HTR-8/SVneo (cell line): ENCODE measurements at places on chromosomes 1 and 21.

- DNase-seq = no peak
Observed at GRCh38 chr1:56255516-56256152, 323.7 kb downstream of the PLPP3 start.

DNA sequence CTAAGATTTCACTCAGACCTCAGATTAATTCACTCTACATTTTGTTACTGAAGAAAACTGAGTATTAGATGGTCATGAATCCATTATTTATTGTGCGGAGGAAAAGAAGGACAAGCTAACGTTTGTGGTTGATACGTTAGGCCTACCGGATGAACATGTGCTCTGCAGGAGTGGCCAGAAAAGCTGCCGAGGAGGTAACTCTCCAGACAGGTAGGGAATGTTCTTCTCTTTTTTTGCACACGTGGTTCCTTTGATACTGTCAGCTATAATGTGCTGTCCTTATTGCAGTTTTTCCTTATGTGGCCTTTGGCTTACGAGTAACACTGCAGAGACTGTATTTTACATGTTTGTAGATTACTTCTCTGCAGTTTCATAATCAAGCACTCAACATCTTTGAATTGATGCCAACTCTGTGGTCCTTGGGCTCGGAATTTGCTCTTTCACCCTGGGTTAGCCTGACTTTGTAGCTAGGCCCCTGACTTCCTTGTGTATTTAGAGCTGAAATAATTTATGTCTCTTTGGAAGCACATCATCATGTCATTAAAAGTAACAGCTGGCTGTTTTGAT lies 13.6 kb downstream of the MTR start:
- no peak for DNase-seq

DNA sequence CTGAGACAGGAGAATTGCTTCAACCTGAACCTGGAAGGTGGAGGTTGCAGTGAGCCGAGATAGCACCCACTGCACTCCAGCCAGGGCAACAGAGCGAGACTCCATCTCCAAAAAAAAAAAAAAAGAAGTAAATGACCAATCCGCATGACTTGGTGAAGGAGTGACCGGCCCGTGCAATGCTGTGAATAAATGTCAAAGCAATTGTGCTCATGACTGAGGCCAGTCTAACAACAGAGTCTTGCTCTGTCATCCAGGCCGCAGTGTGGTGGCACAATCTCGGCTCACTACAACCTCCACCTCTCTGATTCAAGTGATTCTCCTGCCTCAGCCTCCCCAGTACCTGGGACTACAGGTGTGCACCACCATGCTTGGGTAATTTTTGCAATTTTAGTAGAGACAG lies 27.8 kb upstream of the SLC19A1 start:
- DNase-seq = no peak

DNA sequence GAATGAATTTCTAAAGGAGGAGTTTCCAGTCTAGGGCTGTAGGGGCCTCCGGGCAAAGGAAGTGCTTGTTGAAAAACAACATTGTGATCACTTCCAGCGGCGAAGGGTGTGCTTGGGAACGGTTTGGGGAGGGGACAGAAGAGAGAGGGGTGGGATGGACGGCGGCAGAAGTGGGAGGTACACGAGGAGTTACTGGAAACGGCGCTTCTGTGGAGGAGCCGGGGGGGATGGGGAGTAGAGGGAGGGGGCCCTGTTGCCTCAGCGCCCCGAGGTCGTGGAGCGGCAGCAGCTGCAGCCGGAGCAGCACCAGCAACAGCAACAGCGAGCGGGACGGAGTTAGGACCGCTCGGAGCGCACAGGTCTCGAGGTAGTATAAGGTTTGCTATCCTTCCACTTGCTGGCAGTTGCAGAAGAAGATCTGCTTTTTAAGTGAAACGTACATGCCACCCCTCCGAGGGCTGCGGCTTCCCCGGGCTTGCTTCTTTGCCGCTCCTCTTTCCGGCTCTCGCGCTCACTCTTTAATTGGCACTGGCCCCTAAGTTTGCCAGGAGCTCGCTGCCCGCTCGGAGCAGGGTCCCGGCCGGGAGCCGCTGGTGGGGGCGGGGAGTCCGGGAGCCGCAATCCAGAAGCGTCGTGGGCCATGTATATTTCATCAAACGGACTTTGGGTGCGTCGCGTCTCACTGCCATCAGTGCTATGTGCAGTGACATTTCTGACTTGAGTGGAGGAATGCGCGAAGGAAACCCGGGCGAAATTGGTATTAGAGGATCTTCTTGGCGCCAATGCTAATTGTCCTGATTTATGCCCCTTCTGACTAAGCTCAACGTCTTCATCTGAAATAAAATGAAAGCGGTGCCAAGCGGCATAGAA lies 771 bp upstream of the NTNG1 start:
- no peak for DNase-seq

- DNase-seq = no peak
Observed at GRCh38 chr1:246677842-246678241, 46.4 kb upstream of the SCCPDH start.
